ENCODE measurements at places on chromosomes 3 and 15. TPM values are rescaled to one million over a fixed set of nuclear protein-coding genes. Genes with fewer than 3 reads are reported as not detected.

ALS2CL gene
- polyA plus RNA-seq = 10.0 TPM

DGKG gene
- polyA plus RNA-seq = 0.56 TPM

ITIH1 gene
- 0.37 TPM for polyA plus RNA-seq

C3orf70 gene
- 0.23 TPM for polyA plus RNA-seq

COLQ gene
- polyA plus RNA-seq = 0.61 TPM

BAHD1 gene
- 10.0 TPM for polyA plus RNA-seq

RNF7 gene
- 150 TPM for polyA plus RNA-seq

ADAMTS7 gene
- 0.90 TPM for polyA plus RNA-seq

TERC gene
- not detected for polyA plus RNA-seq

NR2E3 gene
- not detected for polyA plus RNA-seq

All from adipose tissue (tissue), 3 donors.